ENCODE measurements at places on chromosomes 1 and 21. TPM values are rescaled to one million over a fixed set of nuclear protein-coding genes. Genes with fewer than 3 reads are reported as not detected.
A peak's percentile ranks its signal among the peaks of the same experiment; 100 is the strongest.

Gene REG4
- 7.7 TPM for total RNA-seq

Gene CELSR2
- total RNA-seq = 4.1 TPM

Gene KRTAP13-2
- total RNA-seq = not detected

Gene RAD54L
- total RNA-seq = 2.0 TPM

Gene ROR1
- not detected for total RNA-seq

Gene OR2G6
- total RNA-seq = not detected

Gene USH2A
- total RNA-seq = not detected

Gene SETDB1
- 54.6 TPM for total RNA-seq

Gene C4BPB
- not detected for total RNA-seq

Gene TAL1
- 0.58 TPM for total RNA-seq

DNA sequence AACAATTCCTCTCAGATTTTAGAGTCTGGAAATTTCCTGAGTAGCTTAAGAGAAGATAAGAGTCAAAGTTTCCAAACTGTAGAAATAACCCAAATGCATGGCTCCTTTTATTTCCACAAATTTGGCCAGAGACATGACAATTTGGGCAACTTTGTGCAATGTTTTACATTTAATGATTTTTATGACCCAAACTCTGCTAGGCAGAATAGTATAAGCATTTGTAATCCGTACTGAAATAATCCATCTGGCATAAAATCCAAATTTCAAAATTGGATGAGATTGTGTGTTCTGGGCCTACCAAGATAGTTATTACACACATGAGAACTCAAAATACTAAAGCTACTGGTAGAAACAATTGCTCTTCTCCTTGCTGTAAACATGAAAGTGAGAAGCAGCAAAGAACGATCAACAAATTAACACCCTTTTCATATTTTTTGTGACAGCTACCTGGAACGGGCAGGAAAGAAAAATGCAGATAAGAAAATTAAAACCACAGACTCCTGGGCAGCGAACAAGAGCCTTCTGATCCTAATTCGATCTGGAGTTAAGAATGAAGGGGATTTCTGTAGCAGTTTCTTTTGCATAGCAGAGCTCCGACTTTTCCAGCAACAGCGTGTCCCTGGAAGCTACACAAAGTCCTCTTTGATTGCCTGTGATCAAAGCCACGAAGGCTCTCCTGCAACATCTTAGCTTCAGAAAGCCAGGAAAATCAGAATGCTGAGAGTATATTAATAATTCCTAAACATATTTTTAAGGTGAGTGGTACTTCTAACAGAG lies 191.2 kb downstream of the GRIK1 start:
- DNase-seq = no peak

DNA sequence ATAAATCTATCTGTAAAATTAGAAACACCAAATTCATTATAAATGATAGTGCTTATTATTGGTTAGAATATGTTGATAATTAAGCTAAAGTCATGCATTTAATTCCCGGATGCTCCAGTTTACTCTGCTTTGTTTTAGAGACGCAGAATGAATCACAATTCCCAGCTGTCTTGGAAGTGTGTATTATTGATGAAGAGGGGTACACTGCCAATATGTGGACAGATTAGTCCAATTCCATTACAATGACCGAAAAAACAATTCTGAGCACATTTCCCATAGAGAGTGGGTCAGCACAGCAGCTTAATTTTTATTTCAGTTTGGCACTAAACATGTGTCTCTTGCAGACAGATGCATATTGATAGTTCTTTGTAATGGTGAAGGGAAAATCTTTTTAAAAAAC lies 146.7 kb downstream of the KCNT2 start:
- DNase-seq = no peak

- DNase-seq = no peak
Observed at GRCh38 chr21:23963454-23963853, 1643.8 kb downstream of the MRPL39 start.

GRCh38 chr1:217322834-217323233 lies 308.1 kb downstream of the GPATCH2 start:
- no peak for DNase-seq

DNA sequence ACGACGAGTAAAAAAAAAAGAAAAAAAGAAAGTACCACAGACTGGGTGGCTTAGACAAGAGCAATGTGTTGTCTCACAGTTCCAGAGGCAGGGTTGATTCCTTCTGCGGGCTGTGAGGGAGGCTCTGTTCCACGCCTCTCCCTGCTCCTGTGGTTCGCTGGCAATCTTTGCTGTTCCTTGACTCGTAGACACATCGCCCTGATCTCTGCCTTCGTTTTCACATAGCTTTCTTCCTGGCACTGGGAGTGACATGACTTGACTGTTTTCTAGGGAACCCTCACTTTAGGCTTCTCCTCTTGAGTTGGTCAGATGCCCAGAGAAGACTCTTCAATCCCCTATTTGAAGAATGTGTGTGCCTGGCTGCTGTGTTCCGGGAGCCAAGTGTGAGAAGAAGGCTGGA lies 133.6 kb downstream of the TM2D1 start:
- DNase-seq = no peak

DNA sequence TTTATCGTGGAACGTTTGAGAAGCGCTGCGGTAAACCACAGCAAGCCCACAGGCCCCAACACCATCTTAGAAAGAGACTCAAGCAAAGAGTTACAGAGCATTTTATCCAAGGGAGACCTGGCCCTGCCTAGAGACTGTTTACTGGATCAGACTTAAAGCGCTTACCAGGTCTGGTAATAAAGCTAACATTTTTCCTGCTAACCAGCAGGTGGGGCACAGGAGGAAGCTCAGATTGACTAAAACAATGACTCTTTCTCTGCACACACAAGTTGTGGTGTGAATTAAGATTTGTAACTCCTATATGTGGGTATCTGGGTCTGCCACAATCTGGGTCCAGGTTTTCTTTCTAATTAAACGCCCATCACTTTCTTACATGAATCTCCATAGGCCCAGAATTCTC lies 136.5 kb upstream of the ETS2 start:
- peak; percentile 12 for DNase-seq

DNA sequence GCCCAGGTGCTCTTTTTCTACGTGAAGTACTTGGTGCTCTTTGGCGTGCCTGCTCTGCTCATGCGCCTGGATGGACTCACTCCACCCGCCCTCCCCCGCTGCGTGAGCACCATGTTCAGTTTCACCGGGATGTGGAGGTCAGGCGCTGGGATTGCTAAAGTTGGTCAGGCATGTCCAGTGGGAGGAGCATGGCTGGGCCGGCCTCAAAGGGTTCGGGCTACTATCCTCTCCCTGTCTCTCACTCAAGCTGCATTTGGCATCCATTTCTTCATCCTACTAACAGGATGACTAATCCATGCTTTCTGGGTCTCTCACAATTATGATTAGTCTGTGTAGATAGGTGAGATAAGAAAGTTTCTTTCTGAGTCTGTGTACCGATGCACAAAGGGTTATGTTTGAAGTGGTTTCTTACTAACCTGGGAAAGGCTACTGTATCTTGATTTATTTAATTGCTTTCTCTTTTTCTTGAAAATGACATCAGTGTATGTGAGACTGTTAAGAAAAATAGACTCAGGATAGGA lies 135.9 kb downstream of the HHAT start:
- DNase-seq = no peak

DNA sequence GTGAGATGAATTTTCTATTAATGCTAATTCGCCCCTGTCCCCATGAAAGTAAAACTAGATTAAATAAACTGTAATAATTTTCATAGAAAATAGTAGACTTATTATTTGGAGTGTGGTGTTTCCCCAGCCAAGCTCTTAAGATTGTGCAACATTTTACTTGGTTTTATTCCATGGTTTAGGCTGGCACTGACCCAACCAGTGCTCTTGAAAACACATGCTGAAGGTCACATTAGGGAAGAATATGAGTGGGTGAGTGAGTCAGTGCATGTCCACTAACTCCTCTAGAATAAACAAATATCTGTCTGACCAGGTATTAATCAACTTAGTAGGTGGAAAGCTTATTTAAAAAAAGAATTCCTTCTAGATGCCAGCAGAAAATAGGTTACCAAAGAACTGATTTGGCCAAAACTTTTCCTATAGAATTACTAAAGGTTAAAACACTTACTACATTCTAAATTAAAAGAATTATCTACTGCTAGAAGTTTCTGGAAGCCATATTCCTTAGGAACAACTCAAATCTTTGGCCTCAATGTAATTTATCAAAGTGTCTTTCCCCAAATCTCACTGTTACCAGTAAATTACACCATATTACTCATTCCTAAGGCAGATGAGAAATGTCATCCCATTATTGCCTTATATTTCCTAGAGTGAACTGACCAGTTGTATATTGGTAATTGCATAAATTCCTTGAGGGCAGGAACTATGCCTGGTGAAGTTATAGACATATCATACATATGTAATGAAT lies 89.7 kb upstream of the RGS1 start:
- no peak for DNase-seq

- DNase-seq = peak; percentile 94
Observed at GRCh38 chr1:23959461-23960290, at the start of gene PNRC2. TSS of gene PNRC2 (plus strand) at chr1:23959828. CDS start at chr1:23961458, 1,630 bp downstream.

DNA sequence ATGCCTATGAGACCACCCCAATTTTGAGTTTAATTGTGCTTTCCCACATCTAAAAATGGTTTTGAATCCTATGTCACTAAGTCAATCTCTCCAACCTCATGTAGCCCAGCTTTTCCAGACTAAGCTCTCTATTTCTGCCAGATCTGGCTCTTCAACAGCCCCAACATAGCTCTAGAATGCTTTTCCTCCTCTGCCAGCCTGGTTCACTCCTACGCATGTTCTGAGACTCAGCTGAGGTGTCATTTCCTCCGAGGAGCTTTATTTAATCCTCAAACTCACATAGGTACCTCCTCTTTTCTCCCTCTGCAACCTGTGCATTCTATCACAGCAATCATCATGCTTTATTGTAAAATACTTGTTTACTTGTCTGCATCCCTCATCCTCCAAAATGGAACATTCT lies 517.8 kb upstream of the BEND5 start:
- no peak for DNase-seq

DNA sequence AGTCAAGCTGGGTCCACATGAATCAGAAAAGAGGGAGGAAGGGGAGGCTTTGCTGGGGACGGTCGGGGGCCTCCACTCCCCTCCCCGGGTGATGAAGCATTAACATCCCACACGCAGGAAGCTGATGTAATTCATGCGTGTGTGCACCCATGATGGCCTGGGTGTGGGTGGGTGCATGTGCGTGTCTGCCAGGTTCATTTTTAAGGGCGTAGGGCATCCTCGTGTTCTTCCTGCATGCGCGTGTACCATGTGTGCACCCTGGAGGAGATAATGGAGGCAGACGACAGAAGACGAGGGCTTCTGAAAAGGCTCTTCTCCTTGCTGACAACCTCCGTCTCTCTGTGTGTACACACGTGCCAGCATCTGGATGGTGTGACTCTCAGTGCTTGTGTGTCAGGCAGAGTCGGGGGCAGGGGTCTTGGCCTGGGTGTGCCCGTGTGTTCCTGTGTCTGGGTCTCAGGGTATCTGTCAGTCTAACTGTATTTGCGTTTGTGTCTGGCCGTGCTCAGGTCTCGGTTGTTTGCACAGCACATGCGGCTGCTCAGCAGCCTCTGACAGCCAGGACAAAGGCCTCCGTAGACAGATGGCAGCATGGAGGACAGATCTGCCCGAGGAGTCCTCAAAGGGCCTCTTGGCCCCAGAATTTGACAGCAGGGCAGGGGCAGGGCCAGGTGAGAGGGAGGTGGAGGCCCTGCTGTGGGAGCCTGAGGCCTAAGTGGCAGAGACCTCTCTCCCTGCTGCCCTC lies 2.4 kb downstream of the RAP1GAP start:
- DNase-seq = no peak

- no peak for DNase-seq
Observed at GRCh38 chr1:113990961-113991360, 11.7 kb downstream of the OLFML3 start.

GRCh38 chr1:186605762-186606350 lies 74.4 kb downstream of the PTGS2 start:
- DNase-seq = peak; percentile 4

- DNase-seq = no peak
Observed at GRCh38 chr1:225936523-225936922, 4.5 kb downstream of the LEFTY2 start.

GRCh38 chr1:62941780-62942179 lies 157.8 kb downstream of the ATG4C start:
- DNase-seq = no peak

DNA sequence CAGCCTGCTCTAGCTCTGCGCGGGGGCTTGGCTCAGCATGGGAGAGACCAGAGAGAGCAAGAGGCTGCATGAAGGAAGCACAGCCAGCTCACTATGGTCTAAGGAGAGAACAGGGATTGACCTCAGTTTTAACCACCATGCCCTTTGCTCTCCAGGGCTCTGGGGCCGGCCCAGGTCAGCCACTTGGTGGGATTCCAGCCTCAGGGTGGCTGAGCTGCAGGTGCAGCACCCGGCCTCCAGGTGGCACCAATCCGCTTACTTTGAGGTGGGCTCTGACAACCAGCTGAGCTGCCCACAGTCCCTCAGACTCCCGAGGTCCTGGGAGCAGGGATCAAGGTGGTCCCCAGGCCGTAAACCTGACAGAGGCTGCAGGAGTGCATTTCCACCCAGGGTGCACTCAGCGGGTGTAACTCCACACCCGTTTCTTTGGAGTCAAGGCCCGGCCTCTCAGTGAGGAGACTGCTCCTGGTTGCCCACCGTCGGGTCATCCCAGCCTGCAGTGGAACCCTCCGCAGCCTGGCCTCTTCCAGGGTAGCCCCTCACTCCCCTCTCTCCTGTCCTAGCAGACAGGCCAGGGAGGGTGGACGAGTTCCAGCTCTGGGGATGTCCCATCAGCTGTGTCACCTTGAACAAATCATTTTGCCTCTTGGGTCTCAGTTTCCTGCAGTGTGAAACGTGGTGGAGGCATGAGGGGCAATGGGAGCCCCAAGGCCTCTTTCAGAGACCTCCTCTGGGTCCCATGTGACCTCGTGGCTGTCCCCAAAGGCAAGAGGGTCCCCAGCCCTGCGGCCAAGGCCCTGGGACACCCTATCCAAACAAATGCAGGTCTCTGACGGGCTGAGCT lies 607 bp upstream of the LGR6 start:
- peak; percentile 54 for DNase-seq

GRCh38 chr1:165241952-165242351 lies 114.6 kb downstream of the LMX1A start:
- DNase-seq = no peak

GRCh38 chr1:94382201-94382600 lies 36.0 kb upstream of the ABCD3 start:
- no peak for DNase-seq

- no peak for DNase-seq
Observed at GRCh38 chr1:245605480-245606156, 450.8 kb downstream of the KIF26B start.
